ENCODE measurements at places on chromosomes 2 and 18.

DNA sequence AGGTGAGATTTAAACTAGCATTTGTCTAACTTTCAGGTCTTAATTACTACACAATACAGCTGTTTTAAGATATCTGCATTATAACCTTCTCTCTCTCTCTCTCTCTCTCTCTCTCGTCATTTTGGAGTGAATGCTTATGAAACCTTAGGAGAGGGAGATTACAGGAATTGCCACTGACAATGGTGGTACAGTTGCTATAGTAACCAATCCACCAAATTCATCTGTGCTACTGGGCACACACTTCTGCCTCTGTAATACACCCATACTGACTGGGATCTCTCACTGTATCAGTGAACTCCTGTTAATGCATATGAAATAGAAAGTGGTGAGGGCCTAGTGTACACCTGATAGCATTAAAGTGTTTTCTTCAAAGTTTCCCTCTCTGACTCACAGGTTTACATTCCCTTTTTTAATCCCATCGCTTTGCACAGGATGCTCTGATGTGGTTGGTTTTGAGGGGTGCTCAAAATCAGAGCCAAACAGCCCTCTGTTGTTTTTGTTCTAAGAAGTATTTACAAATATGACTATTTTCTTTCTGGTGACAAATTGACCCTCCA is 13.1 kb downstream of the KLHL14 start:
- no peak for DNase-seq

DNA sequence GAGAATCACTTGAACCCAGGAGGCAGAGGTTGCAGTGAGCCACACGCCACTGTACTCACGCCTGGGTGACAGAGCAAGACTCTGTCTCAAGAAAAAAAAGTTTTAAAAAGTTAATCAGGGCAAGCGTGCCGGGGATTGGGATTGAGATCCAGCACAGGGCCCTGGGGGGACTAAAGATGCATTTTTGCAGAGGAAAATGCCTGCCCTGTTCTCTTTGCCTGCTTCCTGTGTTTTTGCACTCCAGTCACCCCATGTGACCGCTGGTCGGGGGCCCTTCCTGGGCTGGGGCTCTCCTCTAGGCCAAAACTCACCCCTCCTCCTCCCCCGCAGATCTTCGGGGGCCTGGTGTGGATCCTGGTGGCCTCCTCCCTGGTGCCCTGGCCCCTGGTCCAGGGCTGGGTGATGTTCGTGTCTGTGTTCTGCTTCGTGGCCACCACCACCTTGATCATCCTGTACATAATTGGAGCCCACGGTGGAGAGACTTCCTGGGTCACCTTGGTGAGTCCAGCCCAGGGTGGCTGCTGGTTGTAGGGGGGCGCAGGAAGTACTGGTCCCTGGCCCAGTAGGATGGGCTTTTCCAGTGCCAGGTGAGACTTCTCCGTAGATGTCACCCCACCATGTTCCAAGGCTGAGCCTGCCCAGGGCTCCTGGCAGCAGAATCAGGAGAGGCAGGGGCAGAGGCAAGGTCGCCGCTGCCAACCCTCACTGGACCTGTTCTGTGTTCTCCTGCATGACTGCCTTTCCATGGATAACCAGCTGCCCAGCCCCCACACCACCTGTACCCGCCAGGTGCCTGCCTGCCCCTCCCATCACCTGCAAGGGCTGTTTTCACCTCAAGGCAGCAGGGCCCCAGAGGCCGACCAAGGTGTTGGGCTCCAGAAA is 22.4 kb downstream of the MAL start:
- no peak for DNase-seq

DNA sequence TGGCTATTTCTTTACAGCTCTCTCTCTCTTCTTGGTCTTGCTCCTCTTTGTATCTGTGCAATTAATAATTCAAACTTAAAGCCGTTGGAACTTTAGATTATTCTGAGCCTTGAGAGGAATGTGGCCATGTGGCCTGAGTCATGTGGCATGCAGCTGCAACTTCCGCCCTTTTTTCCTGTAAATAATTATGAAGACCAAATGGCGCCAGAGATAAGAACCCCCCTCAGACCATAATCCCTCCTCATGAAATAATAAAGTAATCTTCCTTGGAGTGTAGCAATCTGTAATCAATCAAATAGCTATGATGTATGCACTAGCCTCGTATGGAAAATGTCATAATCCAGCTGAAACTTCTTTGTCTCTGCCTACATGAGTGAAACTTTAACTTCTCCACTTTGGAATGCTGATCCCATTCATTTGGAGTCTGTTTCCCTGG is 13.5 kb upstream of the TWSG1 start:
- no peak for DNase-seq

- DNase-seq, result no peak
Observed at GRCh38 chr2:63023444-63023843, 27.2 kb upstream of the OTX1 start.

DNA sequence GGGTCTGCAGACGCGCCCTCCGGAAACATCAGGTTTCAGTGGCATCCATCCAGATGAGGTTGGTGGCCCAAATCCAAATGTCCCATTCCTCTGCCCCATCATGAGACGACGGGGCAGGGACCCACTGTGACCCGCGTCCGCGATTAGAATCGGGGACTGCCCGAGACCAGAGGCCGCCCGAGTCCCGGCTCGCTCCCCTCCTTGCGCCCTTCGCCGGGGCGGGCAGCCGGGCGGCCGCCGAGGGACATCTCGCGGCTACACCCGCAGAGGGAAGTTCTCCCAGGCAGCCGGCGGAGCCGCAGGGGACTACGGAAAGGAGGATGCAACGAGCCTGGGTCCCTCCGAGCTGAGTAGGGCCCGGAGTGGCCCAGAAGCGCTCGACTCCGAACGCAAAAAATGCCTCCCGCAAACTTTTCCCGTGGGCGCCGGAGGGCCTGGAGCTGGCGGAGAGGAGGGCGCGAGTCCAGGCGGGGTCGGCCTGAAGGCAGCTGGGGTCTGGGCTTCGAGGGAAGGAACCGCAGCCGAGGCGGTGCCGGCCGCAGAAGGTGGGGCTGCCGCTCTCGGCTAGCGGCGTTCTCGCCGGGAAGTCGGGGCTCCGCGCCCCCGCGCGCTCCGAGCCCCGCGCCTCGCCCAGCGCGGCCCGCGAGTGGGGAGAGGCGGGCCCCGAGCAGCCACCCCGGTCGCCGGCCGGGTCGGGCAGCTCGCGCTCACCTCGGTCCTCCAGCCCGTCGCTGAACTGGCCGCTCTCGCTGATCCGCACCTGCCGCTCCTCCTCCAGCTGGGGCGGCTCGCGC is 580 bp downstream of the TMEM163 start:
- no peak for DNase-seq

DNA sequence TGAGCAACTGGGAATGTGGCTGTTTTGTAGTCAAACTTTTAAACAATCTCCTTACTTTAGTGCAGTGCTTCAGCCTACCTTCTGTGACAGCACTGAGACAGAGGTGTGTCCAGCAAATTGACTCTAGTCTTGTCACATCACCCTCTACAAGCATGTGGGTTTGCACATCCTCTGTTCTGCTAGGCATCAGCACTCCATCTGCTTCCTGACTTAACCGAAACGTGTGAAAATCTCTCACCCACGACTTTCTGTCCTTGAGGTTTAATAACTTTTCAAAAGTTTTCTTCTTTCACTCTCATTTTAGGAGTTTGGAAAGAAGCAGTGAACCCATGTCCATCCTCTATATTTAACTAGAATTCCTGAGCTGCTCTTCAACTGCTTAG is 42.6 kb downstream of the TTR start:
- no peak for DNase-seq

GRCh38 chr2:46001741-46002506 is 295.3 kb upstream of the EPAS1 start:
- DNase-seq, result no peak

- DNase-seq, result no peak
Observed at GRCh38 chr18:13611142-13611600, 115.2 kb downstream of the FAM210A start.

DNA sequence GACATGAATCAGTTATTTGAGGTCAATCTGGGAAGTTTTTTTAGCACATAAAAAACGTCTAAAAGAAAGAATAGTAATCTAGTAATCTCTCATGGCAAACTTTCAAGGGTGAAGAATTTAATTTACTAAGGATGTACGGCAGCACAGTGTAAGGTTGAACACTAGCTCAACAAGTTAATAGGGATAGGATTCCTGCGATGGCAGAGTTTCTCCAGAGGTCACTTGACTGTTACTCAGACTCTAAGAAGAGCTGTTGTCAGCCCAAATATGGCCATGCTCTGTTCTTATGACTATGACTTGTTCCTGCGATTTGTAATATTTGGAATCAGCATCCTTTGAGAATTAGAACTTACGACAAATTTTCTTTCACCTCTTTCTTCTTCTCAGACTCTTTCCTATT is 553.3 kb upstream of the TNP1 start:
- no peak for DNase-seq

DNA sequence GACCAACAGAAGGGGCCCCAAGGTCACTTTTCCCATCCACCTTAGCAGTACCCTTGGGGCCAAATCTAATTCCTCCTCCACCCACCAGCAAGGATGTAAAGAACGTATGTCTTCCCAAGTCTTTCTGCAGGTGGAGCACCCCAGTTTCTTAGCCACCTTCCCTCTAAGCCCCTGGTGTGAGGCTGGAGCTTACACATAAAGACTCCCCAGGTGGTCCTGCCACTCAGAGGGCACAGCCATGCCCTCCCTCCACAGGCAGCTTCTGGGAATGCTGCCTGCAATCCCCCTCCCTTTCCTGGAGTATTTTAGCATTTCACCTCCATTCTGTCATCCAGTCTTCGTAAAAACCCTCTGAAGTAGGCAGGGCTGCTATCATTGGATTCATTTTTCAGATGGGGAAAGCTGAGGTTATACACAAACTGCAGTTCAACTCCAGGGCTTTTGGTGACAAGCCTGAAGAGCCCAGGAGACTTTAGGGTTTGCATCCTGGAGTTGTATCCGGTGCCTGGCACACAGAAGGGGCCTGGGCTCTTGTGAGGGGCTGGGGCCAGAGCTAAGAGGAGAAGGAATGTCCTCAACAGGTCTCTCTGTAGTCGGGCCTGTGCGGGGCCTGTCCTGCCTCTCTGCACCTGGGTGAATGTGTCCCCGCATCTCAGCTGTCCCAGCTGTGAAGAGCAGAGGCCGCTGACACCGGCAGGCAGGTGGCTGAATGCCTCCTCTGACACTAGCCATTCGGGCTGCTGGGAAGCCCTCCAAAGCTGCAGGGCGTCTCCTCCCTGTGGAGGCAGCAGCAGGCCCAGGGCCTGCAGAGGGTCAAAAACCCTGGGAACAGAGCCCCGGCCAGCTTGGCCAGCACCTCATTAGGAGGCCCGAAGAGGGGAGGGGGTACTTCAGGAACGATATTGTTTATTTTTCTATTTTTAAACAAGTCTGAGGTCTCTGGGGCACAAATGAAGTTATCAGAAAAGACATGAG is 27.6 kb downstream of the CIB4 start:
- no peak for DNase-seq

DNA sequence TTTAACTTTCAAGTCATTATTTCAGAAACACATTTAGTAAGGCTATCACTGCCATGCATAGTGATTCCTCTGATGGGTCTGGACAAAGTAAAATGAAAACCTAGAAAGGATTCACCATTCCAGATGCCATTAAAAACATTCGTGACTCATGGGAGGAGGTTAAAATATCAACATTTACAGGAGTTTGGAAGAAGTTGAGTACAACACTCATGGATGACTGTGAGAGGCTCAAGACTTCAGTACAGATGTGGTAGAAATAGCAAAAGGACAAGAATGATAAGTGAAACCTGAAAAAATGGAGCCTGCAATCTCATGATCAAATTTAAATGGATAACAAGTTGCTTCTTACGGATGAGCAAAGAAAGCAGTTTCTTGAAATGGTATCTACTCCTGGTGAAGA is 5.8 kb upstream of the TWSG1 start:
- no peak for DNase-seq

GRCh38 chr18:22871809-22872525 is 61.2 kb upstream of the RBBP8 start:
- DNase-seq, result no peak

DNA sequence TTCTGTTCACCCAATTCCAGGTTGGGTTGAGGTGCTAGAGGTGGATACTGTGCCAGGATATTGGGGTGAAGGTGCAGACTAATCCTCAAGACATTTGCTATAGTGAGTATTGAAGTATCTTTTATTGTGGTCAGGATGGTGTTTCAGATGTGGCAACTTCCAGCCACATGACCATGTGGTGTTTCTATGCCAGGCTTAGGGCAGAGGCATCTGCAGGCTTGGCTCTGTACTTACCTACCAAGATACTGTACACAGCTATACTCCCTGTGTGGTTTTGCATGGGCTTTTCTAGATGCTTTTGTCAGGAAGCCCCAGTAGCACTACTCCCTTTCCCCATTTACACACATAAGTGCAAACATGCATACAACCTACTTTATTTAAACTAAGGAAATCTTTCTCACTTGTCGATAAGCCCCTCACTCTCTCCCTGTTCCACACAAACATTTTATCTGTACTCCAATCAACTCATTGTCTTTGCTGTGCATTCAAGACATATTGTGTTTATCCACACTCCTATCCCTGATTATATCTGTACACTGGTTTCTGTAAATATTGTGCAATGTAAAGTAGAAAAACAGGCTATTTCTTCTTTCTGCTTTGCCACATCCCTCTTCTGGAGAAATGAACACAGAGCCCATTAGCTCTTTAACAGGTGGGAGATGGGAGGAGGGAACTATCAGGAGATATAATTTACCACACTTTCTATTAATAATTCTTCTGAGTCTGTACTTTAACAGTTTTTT is 12.3 kb downstream of the ARL6IP6 start:
- DNase-seq, result no peak

DNA sequence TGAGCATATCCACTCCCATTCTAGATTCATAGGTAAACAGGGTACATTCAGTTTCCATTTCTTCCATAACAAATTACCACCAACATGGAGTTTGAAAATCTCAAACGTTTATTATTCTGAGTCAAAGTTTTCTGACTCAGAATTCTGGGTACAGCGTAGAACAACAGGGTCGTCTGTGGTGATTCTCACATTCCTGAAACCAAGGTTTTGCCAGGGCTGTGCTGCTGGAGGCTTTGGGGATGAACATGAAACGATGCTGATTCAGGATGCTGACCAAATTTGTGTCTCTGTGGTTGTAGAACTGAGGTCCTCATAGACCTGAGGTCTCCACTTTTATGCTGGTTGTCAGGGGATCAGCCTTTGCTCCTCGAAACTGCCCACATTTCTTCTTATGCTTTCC is 255.7 kb downstream of the DSEL start:
- DNase-seq, result no peak

DNA sequence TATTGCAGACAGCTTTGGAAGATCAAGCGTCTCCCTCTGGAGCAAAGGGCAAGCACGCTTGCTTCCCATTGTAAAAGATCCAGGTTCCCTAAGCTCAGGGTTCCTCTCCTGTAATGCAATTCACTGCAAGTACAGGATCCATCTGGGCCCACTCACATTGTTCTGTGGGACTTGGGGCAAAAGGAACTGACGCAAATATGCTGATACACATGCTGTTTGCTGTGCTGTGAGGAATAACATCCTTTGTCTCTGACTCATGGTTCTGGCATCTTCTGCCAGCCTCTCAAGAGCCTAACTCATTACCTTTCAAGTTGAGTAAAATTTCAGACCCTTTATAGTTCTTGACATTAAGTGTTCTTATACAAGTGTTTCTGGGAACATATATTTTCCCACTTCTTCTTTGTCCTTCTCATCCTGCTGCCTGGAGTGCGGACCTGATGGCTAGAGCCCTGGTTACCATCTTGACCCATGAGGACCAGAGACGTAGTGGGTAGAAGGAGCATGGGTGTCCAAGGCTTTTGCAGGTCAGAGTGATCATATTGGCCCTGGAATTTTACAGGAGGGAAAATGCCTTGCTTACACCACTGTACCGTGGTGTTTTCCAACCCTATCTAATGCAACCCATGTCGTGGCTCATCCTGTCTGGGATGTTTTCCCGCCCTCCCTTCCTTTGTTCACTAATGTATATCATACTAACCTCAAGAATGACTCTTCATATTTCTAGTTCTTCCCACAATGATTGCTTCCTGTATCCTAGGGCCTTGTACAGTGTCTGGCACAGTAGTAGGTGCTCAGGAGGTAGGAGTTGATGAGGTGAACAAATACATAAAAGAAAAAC is 145.7 kb upstream of the GLI2 start:
- DNase-seq, result no peak
